ENCODE measurements at places on chromosomes 11 and 22. TPM values are rescaled to one million over a fixed set of nuclear protein-coding genes. Genes with fewer than 3 reads are reported as not detected.

- peak; percentile 15 for DNase-seq
Measured at GRCh38 chr22:46064966-46065666, 85.2 kb upstream of the PPARA start.

- DNase-seq: no peak
Measured at GRCh38 chr11:1564535-1565172, 7.4 kb downstream of the DUSP8 start.

DNA sequence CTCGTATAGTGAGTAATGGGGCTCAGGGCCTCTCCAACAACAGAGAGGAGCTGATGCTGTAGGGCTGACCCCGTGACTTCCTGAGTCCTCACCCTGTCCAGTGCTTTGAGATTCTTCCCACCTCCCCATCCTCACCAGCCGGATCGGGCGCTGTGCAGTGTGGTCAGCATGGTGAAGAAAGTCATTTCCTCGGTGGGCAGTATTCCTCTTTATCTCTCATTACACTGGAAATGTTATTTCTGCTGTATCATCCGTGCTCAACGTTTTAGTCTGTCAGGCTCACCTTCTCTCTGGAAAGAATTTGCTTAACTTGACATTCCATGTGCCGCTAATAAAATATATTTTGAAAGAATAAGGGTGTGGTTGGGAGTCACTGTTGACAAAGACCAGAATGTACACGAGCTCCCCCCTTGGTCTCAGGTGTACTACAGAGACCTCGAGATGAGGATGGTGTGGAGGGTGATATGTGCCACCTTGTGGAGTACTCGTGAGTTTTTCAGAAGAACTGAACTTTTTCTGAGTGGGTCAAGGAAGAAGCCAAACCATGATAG is 25.7 kb upstream of the SCGB1A1 start:
- DNase-seq: peak; percentile 42

- no peak for DNase-seq
Measured at GRCh38 chr11:119720311-119720913, 8.6 kb downstream of the NECTIN1 start.

DNA sequence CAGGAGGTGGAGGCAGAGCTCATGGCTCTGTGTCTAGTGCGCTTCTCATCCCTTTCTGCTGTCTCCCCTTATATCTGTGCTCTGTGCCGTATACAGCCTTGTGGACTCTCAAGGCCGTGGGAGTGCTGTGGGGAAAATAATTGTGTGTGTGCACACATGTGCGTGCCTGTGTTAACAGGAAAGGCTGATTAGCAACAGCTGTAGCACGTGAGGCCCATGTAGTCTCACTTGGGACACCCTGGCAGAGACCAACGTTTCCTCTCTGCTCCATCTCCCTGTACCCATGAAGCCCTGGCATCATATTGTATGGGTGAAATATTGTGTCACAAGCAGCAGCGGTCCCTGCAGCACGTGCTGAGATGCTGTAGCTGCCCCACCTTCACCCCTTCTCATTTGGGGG is 109.3 kb downstream of the LRRC32 start:
- DNase-seq: no peak

PDGFB gene
- 7.5 TPM for total RNA-seq

OR6X1 gene
- not detected for total RNA-seq
